WTC11 (cell line): ENCODE measurements at places on chromosomes 1 and 21.
A peak's percentile ranks its signal among the peaks of the same experiment; 100 is the strongest.

GRCh38 chr21:17679002-17679600, 66.4 kb upstream of the BTG3 start:
- no peak for DNase-seq

GRCh38 chr1:205988585-205988995, 14.6 kb downstream of the RAB7B start:
- no peak for DNase-seq

- no peak for DNase-seq
Measured at GRCh38 chr1:230340526-230341161, 85.5 kb downstream of the PGBD5 start.

DNA sequence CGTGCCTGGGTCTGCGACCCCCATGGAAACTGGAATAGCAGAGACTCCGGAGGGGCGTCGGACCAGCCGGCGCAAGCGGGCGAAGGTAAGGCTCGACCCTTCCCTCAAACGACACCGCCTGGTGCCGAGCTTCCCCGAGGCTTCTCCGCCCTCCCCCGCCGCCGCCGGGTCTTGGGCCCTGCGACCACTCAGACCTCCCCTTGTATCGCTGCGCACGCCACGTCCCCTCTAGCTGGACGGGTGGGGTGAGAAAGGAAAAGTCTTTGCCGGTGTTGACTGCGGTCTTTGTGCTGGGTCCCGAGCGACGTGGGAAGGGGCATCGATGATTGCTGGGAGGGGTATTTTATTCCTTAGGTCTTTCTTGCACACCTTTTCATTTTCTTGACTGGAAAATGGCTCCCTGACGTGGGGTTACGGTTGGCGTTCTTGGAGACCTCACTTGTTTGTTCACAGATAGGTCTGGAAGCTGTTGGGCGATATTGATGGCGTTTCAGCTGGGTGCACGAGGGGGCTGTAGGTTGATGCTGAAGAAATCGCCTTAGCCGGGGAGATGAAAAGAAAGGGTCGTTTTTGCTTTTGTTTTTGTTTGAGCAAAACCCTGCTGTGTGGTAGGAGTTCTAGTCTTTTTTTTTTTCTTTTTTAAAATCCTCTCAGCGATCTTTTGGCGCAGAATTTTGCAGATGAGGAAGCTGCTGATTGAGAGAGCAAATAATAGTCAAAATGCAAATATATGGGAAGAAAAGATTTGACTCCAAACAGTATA, 776 bp downstream of the KDM1A start:
- DNase-seq = peak; percentile 51

DNA sequence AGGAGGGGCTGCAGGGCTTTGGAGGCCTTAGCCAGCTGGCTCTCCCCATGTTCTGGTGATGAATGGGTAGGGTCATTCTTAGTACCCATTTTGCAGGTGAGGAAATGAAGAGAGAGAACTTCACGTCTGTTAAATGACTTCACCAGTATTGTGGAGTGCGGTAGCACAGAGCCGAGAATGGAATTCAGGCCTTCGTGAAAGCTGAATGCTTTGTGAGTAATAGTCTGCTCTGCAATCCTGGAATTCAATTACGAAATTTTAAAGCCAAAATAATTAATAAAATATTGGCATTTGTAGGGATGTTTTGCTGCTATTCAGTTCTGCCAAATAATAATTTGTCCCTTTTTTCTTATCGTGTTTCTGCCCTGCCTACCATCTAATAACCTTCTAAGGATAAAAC, 197.7 kb downstream of the GREM2 start:
- DNase-seq = no peak

GRCh38 chr1:193085263-193085662, 20.0 kb downstream of the GLRX2 start:
- no peak for DNase-seq

GRCh38 chr1:25808481-25809244, 8.7 kb downstream of the SELENON start:
- no peak for DNase-seq
